ENCODE measurements at places on chromosomes 16 and 17.

- DNase-seq = no peak
Measured at GRCh38 chr16:81581107-81581506, 136.5 kb downstream of the CMIP start.

- DNase-seq = no peak
Measured at GRCh38 chr16:81107511-81107910, 11.3 kb upstream of the GCSH start.

DNA sequence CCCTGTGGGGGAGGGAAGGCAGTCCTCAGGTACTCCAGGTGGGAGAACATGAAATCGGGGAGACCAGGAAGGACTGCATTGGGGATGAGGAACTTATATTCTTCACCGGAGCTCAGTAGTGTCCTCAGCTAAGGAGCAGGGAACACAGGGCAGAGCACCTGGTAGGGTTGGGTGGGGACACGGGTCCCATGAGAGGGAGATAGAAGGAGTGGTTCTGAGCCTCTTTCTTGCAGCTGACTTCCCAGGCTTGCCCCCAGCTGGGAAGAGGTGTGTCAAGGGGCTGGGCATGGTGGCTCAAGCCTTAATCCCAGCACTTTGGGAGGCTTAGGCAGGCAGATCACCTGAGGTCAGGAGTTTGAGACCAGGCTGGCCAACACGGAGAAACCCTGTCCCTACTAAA is 2.1 kb downstream of the FHOD1 start:
- no peak for DNase-seq

DNA sequence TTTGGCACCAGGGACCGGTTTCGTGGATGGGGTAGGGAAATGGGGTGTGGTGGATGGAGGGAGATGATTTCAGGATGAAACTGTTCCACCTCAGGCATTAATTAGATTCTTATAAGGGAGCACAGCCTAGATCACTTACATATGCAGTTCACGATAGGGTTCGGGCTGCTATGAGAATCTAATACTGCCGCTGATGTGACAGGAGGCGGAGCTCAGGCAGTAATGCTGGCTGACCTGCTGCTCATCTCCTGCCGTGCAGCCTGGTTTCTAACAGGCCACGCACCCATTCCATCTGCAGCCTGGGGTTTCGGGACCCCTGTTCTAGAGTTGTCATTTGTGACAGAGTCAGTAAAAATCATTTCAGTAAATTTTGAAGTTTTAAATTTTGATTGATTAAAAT is 99.7 kb downstream of the CHD9 start:
- no peak for DNase-seq

- no peak for DNase-seq
Measured at GRCh38 chr16:7765079-7765550, 432.5 kb downstream of the RBFOX1 start.

DNA sequence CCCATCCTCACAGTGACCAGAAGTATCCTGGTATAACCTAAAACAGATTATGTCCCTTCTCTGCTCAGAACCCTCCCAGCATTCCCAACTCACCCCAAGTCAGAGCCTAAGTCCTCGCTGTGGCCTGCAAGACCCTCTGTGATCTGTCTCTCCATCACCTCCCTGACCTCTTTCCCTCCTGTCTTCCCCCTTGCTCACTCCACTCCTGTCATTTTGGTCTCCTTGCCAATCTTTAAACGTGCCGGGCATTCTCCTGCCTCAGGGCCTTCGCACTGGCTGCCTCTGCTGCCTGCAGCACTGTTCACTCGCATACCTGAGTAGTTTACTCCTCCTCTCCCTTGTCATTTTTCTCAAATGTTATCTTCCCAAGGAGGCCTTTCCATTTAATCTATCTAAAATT is 97.7 kb downstream of the GSG1L start:
- no peak for DNase-seq

DNA sequence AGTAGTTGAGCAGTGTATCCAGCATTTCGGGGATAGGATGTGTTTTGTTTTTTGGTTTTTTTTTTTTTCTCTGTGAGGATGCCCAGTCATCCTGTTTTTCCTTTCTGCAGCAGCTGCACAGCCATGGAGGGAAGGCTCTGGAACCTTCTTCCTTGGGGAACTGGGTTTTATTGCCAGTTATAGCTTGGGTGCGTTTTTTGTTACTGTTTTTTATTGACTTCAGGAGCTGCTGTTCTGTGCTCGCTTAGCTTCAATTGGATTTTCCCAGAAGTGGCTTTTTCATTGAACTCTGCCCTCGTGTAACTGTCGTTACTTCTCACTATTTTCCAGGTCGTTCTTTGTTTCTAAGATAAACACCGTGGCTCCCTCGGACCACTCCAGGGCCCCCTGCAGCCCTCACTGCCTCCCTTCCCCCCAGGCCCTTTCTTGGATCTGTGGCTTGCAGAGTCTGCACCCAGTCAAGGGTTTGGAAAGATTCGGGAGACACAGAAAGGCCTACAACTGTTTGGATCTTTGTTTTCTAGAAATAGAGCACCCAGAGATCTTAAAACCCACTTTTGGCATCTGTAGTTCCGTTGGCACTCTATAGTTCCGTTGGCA is 119.7 kb upstream of the CACNG5 start:
- DNase-seq = no peak

GRCh38 chr16:87684106-87684677 is 81.6 kb downstream of the KLHDC4 start:
- no peak for DNase-seq

GRCh38 chr16:83850947-83851346 is 43.2 kb downstream of the HSBP1 start:
- no peak for DNase-seq

Measured in NCI-H2107 (cell line).